ENCODE measurements at places on chromosomes 4 and X. TPM values are rescaled to one million over a fixed set of nuclear protein-coding genes. Genes with fewer than 3 reads are reported as not detected.

DNA sequence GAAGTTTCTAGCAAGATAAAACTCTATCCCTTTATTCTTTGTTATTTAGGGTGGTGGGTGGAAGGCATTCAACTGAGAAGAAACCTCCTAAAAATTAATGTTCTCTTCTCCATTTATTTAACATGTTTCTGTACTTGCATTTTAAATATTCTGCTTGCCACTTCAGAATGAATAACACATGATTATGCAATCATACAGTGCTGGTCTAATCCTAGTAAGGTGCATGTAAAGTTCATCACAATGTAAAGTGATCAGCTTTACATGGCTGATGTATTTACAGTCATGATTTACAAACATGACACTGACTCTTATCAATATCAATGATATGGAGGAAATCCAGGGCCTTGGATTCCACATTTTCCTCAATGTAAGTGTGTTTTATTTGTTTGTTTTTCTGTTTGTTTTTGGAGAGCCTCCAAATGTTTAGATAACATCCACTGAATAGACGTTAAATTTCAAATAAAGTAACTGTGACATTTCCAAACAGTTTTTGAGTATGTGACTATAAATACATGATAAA, 342.1 kb upstream of the CTSO start:
- DNase-seq, result no peak

GRCh38 chrX:1453395-1453783, 680 bp upstream of the ASMTL start:
- no peak for DNase-seq

DNA sequence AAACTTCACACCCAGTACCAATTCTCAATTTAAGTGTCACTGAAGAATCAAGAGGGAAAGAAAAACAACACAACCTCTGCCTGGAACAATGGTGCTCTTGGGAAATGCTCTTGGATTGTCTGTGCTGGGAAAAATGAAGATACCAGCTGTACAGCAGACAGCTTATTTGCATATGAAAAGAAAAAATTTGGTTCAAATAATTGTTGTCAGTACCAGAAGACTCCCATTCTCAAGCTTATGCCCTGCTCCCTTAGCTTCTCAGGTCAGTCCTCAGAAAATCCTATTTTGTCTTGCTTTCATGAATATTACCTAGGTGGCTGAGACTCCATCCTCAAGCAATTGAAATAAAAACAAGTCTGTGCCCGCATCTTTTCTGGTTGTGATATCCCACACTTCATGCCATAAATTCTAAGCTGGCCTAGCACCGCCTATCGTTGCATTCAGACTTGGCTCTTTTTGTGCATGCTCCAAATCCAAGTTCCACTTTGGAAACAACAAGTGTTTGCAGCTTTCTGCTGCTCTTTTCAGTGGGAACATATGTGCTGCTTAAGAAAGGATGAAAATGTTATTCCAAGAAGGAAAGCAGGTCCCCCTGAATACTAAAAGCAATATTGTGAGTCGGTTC, 431.6 kb downstream of the INPP4B start:
- no peak for DNase-seq

DNA sequence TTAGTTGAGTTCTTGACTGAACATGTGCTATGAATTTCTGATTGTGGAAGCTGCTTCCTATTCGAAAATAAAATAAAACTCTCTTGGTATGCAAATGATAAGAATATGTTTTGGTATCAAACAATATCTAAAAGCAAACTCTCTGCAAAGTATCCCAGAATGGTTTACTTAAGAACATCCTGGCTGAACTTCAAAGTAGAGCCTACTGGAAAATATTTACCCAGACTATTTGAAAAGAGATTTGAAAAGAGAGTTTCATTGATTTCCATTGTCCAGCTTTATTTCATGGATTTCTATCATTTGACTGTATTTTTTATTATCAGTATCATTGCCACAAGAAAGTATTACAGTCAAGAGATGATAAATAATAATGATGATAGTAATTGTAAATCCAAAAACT, 171.1 kb upstream of the SLC7A11 start:
- no peak for DNase-seq

- DNase-seq, result no peak
Observed at GRCh38 chr4:169116270-169116901, 106.3 kb upstream of the CBR4 start.

DNA sequence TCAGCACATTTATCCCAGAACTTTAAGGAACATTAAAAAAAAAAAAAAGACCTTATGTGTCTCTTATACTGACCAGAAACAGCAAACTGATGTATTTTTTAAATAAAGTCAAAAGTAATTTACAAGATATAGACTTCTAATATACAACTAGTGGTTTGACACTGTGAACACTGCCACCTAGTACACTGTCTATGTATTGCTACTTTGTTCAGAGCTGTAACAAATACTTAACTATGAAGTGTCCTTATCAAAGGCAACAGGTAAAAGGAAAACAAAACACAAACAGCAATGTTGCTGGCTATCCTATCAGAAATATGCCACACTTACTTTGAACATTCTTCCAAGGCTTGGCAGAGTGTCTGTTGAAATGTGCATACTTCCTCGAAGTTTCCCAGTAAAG, 60.4 kb downstream of the CD40LG start:
- DNase-seq, result no peak

DNA sequence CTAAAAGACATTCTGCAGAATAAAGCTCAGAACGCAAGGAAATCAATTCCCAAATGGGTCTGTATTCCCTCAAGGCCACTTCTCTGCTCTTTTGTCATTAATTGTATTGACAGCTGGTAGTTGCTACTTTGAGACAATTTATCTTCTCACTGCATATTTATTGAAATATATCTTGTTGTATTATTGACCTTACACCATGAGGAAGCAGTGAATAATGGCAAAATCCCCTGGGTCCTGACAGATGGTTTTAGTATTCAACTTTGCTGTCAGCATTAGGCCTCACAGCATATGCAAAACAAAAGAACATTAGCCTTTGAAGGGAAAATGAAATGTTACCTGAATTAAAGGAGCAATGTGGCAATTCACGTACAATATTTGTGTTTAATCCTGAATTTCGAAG, 406.1 kb upstream of the TRAM1L1 start:
- no peak for DNase-seq

- DNase-seq, result no peak
Observed at GRCh38 chrX:42127563-42127962, 204.2 kb upstream of the CASK start.

GRCh38 chr4:182216005-182216404, 27.2 kb upstream of the TENM3 start:
- DNase-seq, result no peak

DNA sequence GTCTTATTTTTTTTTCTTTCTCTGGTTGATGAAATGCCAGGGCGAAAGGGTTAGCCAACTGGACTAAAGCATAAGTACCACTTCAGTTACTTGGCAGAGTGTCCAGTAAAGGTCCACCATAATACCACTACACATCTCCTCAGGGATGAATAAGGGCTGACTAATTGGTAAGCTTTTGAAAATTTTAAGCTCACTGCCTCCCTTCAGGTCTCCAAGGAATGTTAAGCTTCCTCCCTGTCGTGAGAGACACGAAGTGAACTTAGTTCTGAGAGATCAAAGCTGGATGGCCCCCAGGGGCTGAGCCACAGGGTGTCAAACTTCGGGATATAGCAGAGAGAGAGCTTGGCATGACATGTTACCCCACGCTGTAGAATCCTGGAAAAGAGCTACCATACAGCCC, 111.4 kb downstream of the VSIG4 start:
- no peak for DNase-seq

GRCh38 chrX:105314458-105314857, 94.0 kb upstream of the TEX13A start:
- no peak for DNase-seq

GRCh38 chr4:41456559-41457101, 81.3 kb upstream of the LIMCH1 start:
- no peak for DNase-seq

DNA sequence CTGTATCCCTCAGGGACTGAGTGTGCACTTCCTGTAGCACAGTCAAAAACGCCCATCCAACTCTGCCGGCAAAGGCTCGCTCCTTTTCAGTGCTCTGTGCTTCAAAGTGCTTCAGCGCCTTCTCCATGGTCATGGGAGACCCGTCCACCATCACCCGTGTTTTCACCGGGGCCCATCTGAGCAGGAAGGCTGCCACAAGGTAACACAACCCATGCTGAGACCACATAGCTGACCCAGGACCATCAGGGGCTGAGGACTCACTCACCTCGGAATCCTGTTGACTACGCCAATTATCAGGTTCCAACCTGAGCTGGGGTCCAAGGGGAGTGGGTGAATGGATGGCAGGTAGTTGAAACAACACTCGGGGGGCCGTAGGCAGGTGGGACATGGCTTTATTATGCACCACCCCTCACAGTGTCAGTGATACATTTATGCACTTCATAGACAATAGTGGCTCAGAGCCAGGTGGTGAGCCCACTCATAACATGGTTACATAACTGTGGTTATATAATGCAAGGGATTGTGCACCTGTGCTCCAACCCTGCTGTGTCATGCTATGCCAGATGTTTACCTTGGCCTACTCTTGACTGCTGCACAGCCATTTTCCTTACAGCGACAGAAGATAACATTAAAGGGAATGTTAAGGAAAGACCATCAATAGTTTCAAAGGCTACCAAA, 227.8 kb downstream of the ADGRL3 start:
- no peak for DNase-seq

- DNase-seq, result no peak
Observed at GRCh38 chrX:40117715-40118285, 20.0 kb upstream of the BCOR start.

DNA sequence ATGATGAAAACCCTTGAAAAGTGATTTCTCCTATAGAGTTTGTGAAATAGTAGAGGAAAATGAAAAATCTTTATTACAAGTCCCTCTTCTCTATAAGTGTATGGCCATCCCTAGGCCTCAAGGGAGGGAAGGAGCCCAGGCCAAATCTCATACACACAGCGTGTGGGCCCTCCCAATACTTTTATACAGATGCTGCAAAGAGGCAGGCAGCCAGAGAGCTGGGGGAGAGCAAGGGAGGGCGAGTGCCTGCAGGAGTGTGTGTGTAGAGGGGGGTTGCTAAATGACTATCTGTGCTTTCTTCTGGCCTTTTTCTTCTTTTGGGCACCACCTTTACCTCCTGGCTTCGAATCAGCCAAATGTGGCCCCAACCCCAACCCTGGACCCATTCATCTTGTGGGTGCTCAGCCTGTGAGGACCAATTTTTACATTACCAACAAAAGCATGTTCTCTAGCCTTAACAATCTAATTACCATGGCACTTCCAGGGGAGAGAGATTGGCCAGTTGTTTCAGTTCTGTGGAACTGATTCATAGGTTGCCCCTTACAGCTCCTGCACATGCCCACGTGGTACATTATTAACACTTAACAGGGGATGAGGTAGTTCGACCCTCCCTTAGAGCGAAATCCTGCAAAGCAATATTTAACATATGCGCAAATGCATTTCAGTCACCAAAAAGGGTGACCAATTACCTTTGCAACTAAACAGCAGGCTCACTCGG, 2.0 kb downstream of the GPC3 start:
- no peak for DNase-seq

DNA sequence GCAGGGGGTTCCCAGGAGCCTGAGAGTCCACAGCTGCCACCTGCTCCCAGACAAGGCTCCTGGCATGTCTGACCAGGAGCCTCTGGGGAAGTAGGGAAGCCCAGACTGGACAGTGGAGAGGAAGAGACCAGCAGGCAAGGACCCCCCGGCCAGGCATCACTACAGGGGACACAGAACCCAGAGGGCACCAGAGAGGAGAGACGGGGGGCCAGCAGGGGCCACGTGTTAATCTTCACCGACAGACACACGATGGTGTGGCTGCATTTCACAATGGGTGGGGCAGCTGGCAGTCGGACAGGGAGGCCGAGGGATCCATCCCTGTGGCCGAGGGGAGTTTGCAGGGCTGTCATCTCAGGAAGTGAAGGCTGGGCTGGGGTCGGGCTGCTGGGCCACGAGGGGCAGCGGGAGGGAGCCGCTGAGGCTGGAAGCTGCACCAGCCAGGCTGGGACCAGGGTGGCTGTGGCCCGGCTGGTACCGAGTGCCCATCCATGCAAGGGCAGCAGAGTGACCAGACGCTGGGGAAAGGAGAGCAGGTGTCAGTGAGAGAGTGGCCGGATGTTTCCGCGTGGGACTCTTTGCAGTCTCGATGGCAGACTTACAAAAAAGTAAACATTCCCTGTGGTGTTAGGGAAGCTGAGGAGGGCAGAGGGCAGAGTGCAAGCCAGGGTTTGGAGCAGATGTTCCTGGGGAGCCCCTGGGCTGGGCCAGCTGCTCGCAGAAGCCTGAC, 4.7 kb downstream of the PDE6B start:
- DNase-seq, result no peak

DNA sequence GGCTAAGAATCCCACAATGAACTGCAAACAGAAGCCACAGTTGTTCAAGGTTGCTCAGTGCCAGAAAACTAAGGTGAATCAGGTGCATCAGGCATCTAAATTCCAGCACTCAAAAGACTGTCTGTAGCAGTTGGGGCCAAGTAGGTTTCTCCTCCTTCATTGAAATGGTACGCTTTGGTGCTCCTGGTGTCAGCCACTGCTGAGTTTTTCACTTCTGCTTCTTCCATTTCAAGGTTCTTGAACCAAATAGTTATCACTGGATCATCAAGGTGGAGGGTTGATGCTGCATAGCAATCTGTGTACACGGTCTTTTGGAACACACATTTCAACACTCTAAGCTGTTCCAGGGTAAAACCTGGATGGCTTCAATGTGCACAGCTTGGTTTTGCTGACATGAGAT, 74.4 kb downstream of the TMA16 start:
- no peak for DNase-seq

DNA sequence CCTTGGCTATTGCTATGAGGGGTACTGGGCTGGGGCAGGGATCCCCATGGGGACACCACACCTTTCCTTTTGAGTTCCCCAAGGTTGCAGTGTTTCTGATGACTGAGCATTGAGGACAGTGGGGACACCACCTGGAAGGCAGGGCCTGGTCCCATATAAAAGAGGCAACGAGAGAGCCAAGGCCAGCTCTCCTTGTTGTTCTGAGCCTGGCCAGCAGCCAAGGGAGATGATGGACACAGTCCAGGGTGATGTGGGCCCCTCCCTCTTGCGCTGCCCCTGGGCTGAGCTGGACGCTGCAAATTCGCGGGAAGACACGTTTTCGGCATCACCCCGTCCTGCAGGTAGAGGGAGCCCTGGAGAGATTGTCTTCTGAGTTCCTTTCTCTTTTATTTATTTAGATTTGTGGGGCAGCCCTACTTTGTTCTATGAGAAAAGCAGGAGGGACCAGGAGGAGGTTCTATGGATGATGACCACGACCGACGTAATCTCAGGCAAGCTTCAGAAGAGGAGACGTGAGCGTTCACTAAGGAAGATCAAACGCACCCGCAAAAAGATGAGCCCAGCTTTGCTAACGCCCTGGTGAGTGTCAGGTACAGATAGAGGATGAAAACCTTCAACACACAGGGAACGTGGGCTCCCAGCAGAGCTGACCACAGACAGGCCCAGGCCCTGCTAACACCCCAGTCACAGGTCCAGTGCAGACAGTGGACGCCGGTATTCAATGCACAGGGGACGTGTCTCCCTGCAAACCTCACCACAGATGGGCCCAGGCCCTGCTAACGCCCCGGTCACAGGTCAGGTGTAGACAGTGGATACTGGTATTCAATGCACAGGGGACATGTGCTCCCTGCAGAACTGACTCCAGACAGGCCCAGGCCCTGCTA, 97.4 kb downstream of the SHOX start:
- no peak for DNase-seq

- DNase-seq, result no peak
Observed at GRCh38 chrX:119090627-119091026, 17.8 kb downstream of the CT47C1 start.

TCEAL6 gene
- total RNA-seq, result not detected

HSFX2 gene
- not detected for total RNA-seq

TLR10 gene
- not detected for total RNA-seq

SH3RF1 gene
- total RNA-seq, result 55.1 TPM

NAP1L5 gene
- 3.5 TPM for total RNA-seq

TMEM150C gene
- total RNA-seq, result 0.37 TPM

FRMPD3 gene
- not detected for total RNA-seq

LRRC66 gene
- 4.6 TPM for total RNA-seq
